ENCODE measurements at places on chromosomes 2 and 18.

- DNase-seq = no peak
Measured at GRCh38 chr2:11022064-11022463, 110.3 kb downstream of the KCNF1 start.

- DNase-seq = no peak
Measured at GRCh38 chr2:178422097-178422496, 28.9 kb downstream of the PRKRA start.

DNA sequence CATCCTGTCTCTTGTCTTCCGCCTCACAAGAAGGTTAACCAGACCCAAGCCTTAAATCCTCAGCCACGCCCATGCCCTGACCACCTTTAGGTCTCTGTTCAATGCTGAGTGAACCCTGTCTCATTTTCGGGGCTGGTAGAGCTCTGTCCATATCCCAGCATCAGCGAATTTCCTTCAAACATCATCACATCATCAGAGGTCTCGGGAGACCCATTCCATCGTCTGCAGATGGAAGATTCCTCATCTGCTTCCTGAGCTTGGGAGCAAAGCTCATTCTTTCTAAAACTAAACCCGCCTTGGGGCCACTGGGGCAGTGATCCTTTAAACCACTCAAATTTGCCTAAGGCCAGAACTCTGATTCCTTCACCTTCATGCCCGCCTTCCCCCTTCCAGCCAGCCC lies 173.7 kb downstream of the TTC32 start:
- no peak for DNase-seq

GRCh38 chr18:59501920-59502273 lies 142.8 kb upstream of the LMAN1 start:
- DNase-seq = no peak

DNA sequence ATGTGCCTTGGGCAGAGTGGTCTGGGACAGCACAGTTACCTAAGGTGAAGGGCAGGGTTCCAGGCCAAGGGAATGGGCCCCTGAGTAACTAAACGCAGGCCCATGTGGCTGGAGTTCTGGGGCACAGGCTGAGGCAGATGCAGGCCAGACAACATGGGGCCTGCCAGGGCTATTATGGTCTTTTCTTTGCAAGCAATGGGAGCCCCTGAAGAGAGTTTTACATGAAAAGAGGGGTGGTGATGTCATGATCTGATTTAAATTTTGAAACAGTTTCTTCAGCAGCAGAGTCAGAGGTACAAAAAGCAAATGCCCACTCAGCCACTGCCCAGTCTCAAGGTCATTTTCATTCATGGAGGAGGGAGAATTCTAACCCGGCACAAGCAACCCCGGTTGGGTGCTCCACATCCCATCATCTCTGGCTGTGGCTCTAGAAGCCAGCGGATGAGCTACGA lies 5.6 kb downstream of the CHST10 start:
- DNase-seq = no peak

GRCh38 chr2:133365117-133365516 lies 203.1 kb downstream of the NCKAP5 start:
- no peak for DNase-seq

DNA sequence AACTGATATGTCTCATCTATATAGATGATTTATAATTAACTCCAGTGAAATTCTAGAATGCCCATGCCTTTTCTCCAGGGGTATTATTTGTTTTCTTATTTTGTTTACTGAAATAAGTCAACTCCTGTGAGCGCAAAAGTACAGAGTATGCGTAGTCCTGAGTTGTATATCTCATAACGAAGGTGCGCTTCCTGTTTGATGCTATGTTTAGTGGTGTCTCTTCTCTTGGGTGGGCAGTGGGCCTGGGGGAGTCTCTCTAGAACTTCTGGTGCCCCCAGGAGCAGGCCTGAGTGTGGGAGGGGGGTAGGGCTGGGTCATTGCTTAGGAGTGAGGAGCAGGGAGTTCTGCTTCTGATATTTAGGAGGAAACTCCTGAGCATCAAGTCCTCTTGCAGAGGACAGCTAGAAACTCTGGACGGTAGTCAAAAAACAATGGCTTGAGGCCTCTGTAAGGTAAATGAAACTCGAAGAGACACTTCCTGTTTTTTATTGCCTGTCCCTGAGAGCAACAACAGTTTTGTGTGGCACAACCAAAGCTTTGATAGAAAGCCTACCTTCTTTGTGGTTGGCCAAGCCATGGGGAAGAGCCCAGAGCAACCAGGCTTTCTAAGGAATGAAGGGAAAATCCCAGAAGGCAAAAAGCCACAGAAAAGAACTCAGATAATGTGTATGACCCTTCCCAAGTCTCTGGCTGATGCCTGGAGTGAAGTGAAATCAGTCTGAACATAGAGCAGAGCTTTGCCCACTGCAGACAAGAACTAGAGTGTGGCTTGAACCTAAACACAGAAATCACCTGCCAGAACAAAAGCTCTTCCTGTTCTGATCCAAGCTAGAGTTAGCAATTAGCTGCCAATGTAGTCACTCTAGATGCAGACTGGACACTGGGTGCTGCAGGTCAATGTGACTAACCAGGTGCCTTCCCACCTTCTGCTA lies 8.5 kb upstream of the SP140L start:
- DNase-seq = no peak

DNA sequence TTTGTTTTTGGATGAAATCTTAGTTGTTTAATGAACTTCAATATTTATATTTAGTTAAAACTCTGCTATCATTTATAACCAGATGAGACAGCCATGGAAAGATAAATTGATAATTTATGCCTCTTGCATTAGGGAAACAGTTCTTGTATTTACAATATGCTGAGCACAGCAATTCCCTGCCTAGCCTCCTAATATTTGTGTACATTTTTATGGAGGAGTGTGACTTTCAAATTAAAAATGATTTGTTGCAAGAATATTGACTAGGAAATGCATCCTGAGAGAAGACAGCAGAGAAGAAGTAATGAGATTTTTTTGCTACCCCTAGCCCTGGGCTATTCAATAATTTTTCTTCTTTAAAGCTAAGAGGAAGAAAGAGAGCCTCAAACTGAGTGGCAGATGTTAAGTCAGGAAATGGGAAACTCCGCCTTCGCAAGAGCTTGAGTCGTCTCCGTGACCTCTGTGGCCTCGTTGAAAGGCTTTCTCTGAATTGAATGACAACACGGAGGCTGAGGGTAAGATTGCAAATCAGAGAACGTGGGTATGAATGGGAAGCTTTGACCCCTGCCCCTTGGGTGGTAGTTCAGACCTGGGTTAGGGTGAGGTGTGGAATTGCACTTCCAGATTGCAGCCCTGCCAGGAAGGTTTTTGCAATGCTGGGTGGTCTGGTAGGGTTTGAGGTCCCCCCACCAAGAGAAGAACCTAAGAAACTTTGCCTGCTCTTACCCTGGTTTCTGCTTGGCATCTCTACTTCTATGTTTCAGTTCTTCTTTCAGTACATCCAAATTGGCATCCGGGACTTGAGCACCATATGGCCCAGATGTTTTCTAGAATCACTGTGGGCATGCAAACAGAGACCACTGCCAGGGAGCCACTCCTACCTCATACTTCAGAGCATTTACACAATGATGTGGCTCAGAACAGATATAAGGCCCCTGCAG lies 210.3 kb upstream of the RBMS1 start:
- no peak for DNase-seq

DNA sequence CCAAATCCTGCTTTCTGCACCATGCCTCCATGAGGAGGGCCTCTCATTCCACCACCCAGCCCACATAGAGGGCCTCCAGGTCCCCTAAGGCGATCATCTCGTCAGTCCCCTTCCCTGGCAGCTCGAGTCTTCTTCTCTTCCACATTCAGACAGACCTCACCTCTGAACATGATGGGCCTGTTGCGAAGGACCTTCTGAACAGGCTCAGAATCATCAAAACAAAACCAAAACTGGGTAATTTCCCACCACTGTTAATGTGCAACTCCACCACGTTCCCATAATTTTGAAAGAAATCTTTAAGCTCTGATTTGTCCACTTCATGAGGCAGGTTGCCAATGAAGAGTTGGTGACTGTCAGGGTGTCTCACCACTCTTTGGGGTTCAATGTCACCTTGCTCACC lies 20.4 kb downstream of the ZRANB3 start:
- DNase-seq = no peak

DNA sequence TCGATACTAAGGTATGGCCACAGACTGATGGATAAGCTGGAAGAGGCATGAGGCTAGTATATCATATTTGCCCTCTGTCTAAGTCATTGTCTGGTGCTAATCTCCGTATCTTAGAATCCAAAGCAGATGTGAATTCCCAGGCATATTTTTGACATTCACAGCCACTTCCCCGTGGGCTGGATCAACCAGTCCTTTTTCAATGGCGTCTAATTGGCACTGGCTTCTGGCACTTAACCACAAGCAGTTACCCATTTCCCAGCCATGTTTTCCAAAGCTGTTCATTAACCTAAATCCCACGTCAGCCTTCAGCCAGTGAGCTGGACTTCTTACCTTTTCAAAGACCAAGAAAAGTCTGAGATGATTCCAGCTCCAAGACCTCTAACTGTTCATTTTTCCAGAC lies 20.7 kb upstream of the ZNF407 start:
- DNase-seq = no peak

GRCh38 chr18:8208716-8209115 lies 400.5 kb upstream of the RAB12 start:
- no peak for DNase-seq

Data from posterior cingulate gyrus (tissue), 11 donors.